ENCODE measurements at places on chromosomes 12 and 14.

DNA sequence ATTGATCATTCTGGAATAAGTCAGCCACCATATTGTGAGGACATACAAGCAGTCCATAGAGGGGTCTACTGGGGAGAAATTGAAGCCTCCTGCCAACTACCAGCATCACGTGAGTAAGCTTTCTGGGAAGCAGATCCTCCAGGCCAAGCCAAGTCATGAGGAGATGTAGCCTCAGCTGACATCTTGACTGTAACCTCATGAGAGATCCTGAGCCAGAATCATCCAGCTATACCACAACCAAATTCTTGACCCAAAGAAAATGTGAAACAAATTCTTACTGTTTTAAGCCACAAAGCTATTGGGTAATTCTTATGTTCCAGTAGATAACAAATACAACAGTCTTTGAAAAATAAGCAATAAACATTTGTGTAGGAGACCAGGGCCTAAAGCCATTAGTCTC is 479.4 kb upstream of the DCN start:
- DNase-seq = no peak

DNA sequence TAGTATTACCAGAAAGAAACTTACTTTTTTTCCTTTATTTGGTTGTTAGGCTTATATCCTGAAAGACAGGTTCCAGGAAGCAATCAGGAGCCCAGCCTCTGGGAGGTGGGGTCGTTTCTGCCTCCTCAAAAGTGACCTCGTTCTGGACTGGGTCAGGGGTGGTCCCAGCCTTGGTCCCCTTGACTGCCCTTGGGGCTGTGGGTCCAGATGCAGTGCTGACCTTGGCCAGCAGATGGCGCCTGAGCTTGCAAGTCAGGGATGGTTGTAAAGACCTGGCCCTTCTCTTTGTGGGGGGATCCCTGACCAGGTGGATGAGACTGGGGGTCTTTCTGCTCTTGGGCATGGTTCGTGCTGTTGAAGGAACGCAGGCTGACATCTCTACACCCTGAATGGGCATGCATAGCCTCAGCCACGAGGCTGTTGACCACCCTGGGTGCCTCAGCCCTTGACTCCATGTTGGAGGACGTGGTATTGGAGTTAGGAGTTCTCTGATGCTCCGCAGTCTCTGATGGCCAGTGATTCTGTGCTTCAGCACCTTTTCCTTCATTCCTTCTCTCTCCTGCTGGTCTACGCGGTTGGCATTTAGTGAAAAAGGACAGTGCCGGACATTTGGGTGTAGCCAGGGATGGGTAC is 62.4 kb downstream of the ADCK1 start:
- DNase-seq = peak; percentile 16

DNA sequence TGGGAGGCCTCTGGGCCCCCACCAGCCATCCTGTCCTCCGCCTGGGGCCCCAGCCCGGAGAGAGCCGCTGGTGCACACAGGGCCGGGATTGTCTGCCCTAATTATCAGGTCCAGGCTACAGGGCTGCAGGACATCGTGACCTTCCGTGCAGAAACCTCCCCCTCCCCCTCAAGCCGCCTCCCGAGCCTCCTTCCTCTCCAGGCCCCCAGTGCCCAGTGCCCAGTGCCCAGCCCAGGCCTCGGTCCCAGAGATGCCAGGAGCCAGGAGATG is 729 bp upstream of the GAPDH start:
- DNase-seq = no peak

GRCh38 chr14:102998393-102998792 is 59.0 kb downstream of the CDC42BPB start:
- no peak for DNase-seq

- DNase-seq = no peak
These were observed 3.4 kb downstream of the BMP4 start for GRCh38 chr14:53953002-53953827.

- DNase-seq = no peak
These were observed 16.4 kb upstream of the VWF start for GRCh38 chr12:6140651-6141447.

GRCh38 chr14:94028450-94028826 is 2.3 kb downstream of the OTUB2 start:
- no peak for DNase-seq

GRCh38 chr12:92519284-92519683 is 183.5 kb upstream of the PLEKHG7 start:
- no peak for DNase-seq

DNA sequence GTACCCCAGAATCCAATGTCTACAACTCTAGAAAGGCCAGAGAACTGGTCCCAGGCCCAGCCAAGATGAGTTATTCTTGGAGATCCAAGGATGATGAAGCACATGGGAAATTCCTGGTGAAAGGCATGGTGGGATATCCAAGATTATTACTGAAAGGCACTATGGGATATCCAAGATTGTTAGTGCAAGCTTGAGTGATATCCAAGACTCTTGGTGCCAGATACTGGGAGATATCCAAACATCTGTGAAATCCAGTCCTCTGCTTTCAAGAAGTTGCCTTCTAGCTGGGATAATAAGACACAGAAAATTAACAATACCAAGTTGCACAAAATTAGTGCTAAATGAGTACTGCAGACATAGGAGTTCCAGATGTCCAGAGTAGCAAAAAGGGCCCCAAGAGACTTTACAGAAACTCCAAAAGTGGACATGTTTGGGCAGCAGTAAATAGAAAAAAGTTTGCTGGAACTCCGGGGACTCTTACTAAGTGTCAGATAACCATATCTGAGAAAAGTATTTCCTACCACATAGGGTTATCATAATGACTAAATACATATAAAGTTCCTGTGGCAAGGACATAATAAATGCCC is 34.6 kb downstream of the PHLDA1 start:
- no peak for DNase-seq

DNA sequence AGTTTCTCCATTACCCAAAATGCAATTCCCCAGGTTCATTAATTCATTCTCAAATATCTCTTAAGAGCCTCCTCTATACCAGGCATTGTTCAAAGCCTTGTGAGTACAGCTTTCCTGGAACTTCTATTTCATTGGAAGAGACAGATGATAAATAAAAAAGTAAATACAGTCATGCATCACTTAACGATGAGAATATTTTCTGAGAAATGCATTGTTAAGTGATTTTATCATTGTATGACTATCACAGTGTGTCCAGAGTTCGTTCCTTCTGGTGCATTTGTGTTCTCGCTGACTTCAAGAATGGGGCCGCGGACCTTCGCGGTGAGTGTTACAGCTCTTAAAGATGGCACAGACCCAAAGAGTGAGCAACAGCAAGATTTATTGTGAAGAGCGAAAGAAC is 66.0 kb downstream of the ANO4 start:
- no peak for DNase-seq

DNA sequence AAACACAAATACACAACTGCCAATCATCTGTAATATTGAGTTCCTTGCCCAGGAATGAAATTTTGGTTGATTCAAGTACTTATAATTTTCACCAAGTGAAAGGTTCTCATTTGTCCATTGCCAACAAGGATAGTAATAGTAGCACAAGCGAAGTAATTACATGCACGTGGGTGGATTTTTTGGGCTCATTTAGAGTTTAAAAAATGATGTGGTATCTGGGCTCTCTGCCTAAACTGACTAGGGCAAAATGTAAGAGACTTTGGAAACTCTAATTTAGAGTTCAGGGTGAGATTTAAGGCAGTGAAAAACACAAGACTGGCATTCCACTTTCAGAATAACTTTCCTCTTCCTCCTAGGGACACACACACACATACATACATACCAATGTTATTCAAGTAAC is 111.7 kb downstream of the MYRFL start:
- DNase-seq = no peak

DNA sequence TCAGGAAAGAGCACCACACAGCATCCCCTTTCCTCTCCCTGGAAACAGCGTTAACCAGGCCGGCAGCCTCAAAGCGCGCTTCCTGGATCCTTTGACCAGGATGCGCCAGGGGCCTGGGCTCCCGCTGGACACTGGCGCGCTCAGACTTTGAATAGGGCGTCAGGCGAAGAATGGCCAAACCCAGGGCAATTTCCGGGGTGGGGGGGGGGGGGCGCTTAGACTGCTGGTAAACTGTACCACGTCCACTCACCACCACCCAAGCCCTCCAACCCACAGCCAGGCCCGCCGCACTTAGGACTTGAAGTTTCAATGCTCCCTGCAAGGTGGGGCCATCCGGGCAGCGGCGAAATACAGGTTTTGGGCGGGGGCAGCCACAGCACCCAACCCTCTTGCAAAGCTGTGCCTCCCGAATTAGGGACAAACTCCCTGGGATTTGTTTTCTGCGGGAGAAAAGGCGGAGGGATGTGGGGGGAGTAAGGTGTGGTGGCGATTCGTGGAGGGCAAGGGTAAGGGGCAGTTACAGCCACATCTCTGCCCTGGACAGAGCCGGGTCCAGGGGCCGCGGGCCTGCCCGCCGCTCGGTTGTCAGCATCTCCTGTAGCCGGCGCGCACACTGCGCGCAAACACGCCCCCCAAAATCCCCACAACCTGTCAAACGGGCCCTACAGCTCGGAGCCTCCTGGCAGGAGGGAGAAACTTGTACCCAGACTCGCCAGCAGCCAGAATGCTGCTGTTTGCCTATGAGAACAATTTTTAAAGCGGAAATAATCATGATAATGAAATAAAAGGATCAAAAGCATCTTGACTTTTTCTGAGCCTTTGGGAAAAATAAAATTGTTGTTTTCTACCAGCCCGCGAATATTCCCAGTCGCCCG is 958 bp downstream of the RTN1 start:
- no peak for DNase-seq

GRCh38 chr12:28040246-28040645 is 67.7 kb upstream of the PTHLH start:
- no peak for DNase-seq

DNA sequence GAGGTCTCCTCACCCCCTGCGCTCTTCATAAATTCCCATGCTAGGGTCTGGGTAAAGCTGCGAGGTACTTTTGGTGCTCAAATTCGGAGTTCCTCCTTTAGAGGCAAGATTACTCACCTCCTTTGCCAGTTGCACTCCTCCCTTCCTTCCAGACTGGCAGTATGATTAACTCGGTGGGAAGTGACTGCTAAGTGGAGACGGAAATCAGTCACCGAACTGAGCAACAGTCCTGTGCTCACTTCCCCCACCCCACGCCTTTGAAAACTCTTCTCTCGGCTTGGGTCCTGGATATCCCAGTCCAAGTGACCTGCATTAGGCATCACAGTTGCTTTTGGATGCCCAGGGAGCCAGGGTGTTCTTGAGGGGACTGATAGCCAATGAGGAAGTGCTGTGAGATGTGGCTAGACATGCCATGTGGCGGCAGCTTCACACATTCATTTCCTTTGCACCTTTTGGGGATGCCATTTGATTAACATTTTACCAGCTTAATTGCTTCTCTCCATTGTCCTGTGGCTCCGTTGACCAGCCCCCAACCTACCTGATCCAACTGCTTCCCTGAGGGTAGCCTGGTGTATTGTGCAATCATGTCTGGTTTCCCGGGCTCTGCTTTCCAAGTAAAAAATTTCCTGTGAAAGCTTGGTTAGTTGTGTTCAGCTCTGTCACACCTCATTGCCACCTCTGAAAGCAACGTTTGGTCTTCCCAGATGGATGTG is 840 bp downstream of the PNP start:
- DNase-seq = no peak

DNA sequence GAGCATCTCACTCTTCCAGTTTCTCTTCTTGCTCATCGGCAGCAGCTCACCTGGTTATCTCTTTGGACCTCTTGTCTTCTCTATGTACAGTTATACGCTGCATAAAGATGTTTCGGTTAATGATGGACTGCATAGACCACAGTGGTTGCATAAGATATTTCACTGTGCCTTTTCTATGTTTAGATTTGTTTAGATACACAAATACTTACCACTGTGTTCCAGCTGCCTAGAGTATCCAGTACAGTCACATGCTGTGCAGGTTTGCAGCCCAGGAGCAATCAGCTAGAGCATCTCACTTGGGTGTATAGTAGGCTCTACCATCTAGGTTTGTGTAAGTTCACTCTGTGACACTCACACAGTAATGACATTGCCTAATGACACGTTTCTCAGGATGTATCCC is 57.6 kb downstream of the FBXL14 start:
- DNase-seq = no peak

DNA sequence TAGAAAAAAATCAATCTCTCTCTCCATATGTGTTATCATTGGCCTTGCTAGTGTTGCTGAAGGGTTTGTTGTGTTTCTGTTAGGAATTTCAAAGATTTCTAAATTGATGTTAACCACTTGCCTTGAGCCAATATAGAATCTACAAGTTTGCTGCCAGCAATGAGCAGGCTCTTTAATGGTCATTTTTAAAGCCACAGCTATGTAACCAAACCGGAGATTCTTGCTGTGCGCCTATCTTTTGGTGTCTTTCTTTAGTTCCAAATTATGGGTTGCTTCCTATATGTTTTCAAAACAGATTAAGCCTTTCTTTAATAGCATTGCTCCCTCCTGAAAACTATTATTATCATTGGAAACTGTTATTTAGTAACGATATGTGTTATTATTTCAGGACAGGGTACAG is 545.7 kb downstream of the DIO2 start:
- no peak for DNase-seq

GRCh38 chr12:120710805-120711296 is 593 bp downstream of the UNC119B start:
- no peak for DNase-seq

- no peak for DNase-seq
These were observed 20.5 kb downstream of the OR10G2 start for GRCh38 chr14:21614240-21614639.

GRCh38 chr12:82300611-82301010 is 57.6 kb downstream of the CCDC59 start:
- DNase-seq = no peak

DNA sequence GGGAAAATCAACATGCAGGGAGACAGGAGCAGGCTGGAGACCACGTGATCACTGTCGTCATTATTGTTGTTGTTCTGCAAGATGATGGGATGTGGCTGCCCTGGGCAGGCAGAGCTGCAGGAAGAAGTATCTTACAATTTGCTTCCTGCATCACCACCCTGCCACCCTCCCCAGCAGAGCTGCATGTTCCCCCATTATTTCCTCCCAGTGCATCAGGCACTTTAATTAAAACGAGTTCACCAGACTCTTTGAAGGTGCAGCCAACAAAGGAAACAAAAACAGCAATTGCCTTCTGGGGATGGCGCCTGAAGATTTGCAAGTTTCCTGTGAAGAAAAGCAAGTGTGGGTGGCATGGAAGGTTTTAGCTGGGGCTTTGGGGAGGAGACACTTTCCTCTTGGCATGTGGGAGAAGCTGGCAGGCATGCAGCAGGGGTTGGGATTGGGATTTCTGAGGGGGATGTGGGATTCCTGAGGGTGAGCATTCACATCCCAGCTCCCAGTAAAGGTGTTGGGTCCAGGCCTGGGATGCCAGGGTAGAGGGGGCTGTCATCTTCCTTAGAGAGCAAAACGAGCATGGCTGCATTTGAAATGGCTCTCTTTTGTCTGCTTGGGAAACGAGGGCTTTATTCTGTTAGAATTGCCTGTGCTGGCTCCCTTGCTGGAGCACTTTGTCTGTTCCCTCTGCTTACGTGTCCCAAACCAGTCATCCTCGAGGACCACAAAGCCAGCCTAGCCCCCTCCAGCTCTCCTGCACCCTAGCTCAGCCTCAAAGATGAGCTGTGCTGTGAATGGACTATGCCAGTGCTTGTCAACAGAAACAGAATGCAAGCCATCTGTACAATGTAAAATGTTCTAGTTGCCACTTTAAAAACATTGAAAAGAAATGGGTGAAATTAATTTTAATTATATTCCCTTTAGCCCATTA is 11.5 kb upstream of the C14orf132 start:
- no peak for DNase-seq

Data from GM04504 (cell line).